Stimulated activated CD8-positive, alpha-beta memory T cell treated with anti-CD3 and anti-CD28 coated beads, Interleukin-7, amount 100 ng/mL, for 1 hour (primary cell): ENCODE measurements at places on chromosomes 6 and 20.

DNA sequence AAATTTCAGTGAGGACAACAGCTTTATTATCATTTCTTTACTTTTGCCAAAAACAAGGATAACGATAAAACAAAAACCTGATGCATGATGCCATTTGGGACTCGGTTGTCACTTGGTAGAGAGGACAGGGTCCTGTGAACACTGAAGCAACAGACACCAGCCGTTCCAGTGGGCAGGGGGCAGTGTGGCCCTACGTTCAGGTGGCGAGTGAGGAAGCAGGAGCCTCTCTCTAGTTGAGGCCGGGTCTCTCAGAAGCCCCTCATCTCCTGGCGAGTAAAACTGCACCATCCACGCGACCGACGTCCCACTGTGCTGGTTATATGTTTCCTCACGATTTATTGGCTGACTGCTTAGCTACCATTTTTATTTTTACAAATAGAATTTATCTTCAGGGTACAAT is 231.6 kb downstream of the THBS2 start:
- DNase-seq, result no peak

GRCh38 chr6:168216117-168216516 is 103.5 kb downstream of the DACT2 start:
- DNase-seq, result no peak

DNA sequence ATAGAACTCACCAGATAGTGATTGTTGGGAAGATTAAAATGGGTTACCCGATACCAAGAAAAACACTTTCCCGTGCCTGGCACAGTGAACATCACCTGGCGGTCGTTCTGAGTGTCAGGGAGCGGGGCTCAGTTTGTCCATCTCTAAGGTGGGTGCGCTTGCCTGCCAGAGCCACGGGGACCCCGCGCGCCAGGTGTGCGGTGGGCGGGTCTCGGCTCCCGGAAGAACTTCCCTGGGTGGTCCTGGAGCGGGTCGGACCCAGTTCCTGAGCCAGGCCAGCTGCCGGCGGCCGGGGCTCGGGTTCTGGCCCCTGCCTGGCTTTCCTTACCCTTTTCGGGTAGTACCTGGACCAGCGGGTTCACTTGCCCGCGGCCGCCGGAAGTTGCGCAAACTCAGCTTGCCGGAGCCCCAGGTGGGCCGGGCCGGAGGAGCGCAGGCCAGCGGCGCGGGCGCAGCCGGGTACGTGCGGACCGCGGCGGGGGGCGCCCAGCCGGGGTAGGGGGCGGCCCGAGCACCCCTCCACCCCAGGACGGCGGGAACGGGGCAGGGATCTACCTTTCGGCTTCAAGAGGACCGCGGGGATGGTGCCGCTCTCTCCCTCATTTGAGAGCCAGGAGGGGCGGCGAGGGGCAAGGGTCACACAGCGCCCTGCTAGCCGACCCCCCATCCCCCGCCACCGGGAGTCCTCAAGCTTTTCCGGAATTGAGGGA is 7.5 kb downstream of the FAM110A start:
- no peak for DNase-seq

DNA sequence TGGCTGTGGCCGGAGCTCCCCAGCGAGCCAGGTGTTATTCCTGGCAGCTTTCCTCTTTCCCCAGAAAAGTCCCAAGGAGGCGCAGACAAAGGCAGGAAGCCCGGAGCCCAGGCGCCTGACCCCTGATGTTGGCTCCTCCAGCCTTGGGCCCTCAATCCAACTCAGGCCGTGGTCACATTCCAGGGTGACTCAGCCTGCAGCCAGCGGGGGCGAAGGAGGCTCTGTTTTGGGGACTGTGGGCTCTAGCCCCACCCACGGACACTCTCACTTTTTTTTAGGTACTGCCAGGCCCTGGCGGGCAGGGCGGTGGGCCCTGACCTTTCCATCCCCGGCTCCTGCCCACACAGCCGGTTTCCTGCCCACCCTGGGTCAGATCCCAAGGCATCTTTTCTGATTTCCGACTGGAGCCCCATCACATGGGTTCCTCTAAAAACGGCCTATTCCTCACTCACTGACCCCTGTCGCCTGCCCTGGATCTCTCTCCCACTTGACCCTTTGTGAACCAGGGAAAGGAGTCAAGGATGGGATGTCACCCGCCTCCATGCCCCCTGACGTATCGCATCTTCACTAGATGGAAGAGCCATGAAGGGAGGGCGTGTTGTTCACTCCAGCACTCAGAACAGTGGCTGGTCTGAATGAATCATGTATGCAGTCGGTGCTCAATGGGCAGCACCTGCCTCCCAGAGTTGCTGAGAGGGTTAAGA is 5.5 kb downstream of the PTGIS start:
- no peak for DNase-seq

DNA sequence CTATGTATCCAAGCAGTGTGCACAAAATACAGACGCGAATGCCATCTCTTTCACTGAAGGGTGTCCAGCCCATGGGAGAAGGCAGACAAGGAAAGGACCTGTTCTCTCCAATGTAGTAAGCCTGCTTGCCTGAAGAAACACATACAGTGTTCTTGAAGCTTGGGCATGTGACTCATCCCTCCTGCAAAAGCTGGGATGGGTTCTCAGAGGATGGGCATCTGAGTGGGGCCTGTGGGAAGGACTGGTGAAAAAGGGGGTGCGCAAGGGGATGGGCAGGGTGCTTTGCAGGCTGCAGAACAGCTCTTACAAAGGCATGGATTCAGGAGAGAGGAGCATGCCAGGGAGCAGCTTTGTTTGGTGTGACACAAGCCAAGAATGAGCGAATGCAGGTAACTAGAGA is 128.1 kb downstream of the FYN start:
- no peak for DNase-seq

DNA sequence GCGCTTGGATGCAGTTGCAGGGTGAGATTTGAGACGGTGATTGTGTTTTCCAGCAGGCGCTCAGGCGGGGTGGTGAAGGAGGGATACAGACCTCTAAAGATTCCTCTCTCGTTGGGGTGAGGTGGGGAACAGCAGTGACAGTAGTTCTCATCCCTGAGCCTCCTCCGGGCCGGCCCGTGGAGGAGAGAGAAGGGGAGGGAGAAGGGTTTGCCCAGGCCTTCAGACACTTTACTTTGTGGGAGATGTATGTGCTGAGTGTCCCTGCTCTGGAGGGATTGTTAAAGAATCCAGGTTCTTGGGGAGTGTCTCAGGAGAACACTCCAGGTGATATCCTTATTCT is 41.0 kb downstream of the PSMB9 start:
- DNase-seq, result no peak

GRCh38 chr6:56752009-56752408 is 109.3 kb upstream of the DST start:
- no peak for DNase-seq

- no peak for DNase-seq
These were observed 35.2 kb downstream of the JPH2 start for GRCh38 chr20:44151621-44152416.

- no peak for DNase-seq
These were observed 10.8 kb upstream of the ADA start for GRCh38 chr20:44662261-44662660.

GRCh38 chr6:47135772-47136171 is 93.6 kb upstream of the ADGRF1 start:
- no peak for DNase-seq

DNA sequence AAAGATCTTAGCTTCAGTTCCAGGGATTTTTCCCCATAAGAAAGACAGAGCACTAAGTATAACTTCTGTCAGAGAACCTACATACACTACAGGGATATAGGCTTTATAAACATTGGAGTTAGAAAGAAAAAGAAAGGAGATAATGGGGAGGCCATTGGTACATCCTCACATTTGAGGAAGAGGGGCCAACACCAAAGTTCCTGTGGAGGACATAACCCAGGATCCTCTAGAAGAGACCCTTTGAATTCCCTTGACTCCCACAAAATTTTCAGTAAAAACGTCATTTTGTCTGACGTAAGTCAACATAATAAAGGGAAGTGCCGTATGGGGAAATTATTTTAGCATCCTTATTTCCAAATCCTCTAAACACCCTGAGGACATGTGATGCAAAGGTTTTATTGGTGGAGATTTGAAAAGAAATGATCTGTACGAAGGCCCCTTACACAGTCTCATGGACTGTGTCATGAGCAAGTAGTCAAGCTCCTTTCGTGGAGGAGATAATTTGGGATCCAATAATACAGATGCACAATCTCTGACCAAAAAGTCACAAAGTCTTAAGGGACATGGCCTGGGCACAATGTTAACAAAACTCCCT is 33.2 kb downstream of the HLA-DRA start:
- no peak for DNase-seq

GRCh38 chr6:10690651-10691445 is 3.6 kb downstream of the C6orf52 start:
- DNase-seq, result no peak

- no peak for DNase-seq
These were observed 571.6 kb upstream of the GJE1 start for GRCh38 chr6:141561154-141561553.

DNA sequence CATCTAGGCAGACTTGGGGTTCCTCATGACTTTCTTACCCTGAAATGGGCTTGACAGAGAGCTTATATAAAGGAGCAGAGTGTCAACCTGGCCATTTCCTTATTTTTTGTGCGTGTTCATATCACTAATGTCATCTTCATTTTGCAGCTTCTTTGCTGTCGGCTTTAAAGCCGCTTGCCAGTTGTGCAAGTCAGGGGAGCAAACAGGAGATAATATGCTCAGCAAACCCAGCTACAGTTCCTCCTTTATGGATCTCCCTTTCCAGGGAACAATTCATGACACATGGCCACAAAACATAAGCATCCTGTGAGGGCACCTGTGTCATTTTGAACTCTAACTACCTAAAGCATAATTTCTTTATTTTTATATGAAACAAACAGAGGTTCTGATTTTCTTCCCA is 6.5 kb upstream of the TUBB2B start:
- no peak for DNase-seq

GRCh38 chr20:36305602-36306551 is at the start of gene DLGAP4:
Gene DLGAP4 (plus strand): TSS chr20:36306339. CDS start chr20:36431718, 125,379 bp downstream.
- no peak for DNase-seq

DNA sequence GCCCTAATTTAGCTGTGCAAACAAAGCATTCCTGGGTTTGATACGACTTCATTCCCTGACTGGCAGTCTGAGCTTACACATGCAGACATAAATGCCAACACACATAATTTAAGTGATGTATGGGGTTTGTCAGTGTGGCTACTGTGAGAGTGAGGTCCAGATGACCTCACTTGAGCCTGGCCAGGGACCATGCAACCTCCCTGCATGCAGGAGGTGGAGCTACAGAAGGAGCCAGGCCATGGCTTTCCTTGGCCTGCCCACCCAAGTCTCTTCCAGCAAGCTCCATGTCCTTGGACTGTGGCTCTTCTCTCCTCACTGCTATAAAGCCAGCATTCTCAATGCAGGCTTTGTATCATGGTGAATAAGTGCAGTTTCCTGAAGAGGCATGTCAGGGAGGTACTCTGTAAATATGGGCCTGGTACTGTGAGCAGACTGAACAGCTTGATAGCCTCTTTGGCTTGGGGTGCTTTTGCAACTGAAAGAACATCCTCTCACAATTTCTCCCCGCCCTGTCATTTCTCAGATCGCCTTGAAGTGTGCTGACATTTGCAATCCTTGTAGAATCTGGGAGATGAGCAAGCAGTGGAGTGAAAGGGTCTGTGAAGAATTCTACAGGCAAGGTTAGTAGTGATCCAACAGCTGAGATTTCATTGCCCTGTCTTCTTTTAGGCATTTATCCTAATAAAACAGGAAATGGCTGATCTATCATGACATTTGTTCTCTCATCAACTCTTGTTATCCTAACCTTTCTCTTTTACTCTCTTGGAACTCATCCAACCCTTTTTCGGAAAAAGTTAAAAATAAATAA is 69.2 kb downstream of the MTFR2 start:
- no peak for DNase-seq

DNA sequence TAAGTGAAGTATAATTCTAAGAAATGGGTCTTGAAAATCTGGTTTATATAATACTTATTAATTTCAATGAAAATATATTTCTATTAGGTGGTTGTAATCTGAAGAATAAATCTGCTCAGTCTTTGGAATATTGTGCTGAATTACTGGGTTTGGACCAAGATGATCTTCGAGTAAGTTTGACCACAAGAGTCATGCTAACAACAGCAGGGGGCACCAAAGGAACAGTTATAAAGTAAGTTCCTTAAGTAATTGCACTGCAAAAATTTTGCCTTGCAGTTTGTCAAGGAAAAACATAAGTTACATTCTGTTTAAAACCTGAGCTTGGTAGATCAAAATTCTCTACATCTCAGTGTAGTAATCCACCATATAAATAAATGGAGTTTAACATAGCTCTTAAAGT is 106.0 kb downstream of the MYO6 start:
- no peak for DNase-seq

GRCh38 chr6:28696682-28697081 is 171.0 kb downstream of the GPX5 start:
- DNase-seq, result no peak

DNA sequence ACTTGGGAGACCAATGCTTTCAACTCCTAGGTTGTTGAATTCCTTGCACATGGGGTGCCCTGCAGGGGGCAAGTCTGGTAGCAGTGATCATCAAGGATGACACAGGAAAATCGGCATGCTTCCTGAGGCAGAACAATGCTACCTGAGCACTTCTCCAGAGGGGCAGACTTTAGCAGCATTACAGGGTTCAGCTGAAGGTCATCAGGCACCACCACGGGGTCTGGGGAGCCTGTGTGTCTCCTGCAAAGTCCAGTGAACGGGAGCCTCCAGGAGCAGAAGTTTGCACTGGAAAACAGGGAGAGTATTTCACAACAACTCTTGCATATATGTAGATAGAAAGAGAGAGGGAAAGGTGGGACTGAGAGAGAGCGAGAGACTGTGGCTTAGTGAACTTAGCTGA is 10.2 kb downstream of the VSX1 start:
- no peak for DNase-seq

- no peak for DNase-seq
These were observed 612.5 kb downstream of the CDH26 start for GRCh38 chr20:60570481-60571277.

- DNase-seq, result no peak
These were observed 6.3 kb upstream of the HINT3 start for GRCh38 chr6:125950293-125950692.

GRCh38 chr6:100479179-100480035 is 14.7 kb upstream of the SIM1 start:
- no peak for DNase-seq

GRCh38 chr6:156474507-156475120 is 302.6 kb upstream of the ARID1B start:
- no peak for DNase-seq
